Cortex of kidney (tissue), 1 donor: ENCODE measurements at places on chromosomes 7 and 10.

DNA sequence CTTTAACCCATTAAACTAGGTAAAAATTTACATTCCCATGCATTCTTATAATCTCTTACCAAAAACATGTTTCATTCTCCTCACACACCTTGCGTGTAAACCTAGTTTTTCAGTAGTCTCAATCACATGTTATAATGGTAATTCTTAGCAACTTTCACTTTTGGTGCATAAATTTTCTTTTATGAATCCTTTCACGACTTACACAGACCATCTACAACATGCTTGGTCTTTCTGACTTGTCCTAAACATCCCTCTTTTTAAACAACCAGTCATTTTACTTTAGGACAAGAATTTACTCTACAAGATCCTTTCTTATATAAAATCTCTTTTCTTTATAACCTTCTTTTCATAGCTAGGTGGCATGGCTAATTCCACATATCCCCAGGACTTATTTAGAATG lies 25.8 kb downstream of the FBXL13 start:
- DNase-seq = no peak

GRCh38 chr7:152883858-152884257 lies 124.3 kb downstream of the ACTR3B start:
- DNase-seq = no peak

GRCh38 chr7:50775231-50775630 lies 7.5 kb downstream of the GRB10 start:
- no peak for DNase-seq

GRCh38 chr10:133184591-133185244 lies 24.7 kb downstream of the KNDC1 start:
- no peak for DNase-seq

DNA sequence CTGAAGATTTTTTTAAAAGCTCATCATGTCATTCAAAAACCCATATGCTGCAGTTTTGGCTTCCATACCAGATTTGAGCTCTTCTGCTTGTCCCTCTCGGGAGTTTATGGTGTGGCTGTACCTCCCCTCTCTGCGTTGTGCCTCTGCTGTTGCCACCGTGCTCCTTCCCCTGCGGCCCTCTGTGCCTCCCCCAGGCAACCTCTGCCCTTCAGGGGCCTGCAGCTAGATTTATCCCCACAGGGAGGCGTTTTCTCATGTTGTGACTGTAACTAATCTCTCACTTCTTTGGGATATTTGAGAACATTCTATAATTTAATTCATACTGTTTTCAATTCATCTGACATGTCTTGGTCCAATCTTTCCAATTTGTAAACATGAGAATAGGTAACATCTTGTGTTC lies 52.7 kb downstream of the TASOR2 start:
- no peak for DNase-seq

DNA sequence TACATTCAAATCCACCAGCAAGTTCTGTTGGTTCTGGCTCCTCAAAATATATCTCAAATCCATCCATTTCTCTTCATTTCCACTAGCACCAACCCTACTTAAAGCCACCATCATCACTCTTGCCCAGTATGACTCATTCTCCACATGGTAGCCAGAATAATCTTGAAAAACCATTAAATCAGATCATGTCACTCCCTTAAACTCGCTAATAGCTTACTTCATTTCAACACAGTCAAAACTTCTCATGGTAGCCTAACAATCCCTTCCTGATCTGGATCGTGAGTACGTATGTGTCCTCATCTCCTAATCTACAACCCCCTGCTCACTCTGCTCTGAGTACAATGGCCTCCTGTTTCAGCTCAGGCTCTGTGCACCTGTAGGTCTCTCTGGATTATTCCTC lies 8.7 kb downstream of the EPC1 start:
- no peak for DNase-seq

DNA sequence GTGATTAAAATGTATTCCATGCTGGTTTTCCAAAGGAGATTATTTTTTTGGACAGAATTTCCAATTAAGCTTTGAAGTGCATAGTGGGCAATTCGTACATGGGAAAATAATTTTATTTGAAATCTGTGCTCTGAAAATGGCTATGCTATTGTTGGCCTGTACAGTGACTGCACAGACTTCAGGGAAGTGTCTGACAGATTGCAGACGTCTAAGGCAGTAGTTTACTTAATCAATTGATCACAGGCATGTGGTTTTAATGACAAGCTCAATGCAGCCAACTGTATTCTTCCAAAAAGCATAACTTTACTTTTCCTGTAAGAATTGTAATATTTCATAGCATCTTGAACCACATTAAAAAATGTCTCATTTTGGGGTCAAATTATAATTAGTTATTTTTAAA lies 102.0 kb downstream of the SEMA3C start:
- DNase-seq = no peak

DNA sequence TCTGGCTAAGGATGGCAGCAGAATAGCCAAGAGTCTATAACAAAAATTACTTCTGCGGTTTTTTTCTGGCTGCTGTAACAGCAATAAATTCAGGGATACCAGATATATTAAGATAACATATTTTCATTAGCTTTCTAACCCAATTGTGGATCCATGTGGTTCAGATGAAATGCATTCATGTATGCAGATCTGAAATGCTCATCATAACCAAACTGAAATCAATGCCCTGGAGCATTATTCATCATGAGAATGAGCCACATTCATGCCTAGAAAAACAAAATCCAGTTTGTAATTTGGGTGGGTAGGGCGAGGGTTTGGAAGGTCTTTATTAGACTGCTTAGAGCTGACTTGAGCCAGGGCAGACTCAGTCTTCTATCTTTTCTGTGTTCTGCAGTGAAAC lies 69.8 kb upstream of the SEMA3A start:
- DNase-seq = no peak

- no peak for DNase-seq
These were observed 115.4 kb downstream of the MDFIC start for GRCh38 chr7:115037128-115037802.

DNA sequence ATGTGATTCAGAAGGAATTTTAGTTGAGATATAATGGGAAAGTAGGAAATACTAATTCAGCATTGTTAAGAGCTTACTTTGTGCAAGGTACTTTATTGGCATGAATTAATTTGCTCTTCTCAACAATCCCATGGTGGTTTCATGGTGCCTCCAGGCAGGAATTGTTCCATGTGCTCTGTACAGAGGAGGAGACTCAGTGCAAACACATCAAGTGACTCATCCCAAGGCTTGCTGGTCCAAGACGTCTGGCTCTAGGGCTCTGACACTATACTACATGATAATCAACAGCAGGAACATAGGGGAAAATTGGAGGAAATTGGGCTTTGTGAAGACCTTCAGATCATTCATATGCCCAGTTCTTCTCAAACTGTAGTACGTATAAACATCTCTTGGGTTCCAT lies 66.5 kb upstream of the PRKG1 start:
- no peak for DNase-seq

- DNase-seq = no peak
These were observed 9.7 kb downstream of the MDFIC start for GRCh38 chr7:114931656-114932011.
